ENCODE measurements at places on chromosomes 1 and 21.
A peak's percentile ranks its signal among the peaks of the same experiment; 100 is the strongest.

DNA sequence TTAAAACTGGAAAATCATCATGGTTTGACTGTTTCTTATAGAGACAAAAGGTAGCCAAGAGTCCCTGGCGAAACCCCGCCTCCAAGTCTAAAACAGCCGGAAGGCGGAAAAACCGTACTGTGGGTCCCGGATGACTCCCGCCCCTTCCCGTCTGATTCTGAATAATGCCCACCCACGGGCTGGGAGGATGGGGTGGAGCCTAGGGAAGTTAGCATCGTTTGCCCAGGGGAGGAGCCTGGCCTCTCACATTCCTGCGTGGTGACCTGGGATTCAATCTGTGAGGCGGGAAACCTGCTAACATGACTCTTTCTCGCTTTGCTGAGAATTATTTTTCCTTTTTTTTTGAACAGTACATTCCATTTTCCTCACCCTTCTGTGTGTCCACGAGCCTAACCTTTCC lies 124.9 kb downstream of the KCNK1 start:
- no peak for DNase-seq

GRCh38 chr1:97739596-97740103 lies 181.2 kb downstream of the DPYD start:
- no peak for DNase-seq

- DNase-seq, result no peak
These were observed 588 bp downstream of the FLVCR1 start for GRCh38 chr1:212858461-212859265.

DNA sequence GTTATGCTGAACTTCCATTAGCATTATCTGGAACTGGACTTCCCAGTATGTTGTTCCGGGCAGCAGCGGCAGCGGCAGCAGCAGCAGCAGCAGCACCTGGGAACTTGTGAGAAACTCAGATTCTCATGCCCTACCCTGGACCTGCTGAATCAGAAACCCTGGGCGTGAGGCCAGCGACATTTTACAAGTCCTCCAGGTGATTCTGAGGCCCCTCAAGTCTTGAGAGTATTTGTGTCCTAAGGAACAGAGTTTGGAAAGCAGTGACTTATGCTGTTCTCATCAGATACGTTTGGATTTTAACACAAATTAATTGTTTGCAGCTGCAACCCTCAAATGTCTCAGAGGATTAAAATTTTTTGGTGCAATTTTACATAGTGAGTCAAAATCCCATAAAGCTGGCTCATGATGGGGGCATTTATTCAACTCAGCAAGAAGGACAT lies 157.2 kb upstream of the KAZN start:
- no peak for DNase-seq

GRCh38 chr1:42966688-42967612 lies 8.3 kb upstream of the SLC2A1 start:
- DNase-seq, result peak; percentile 98

GRCh38 chr1:39043513-39043912 lies 17.4 kb downstream of the NDUFS5 start:
- DNase-seq, result no peak

- DNase-seq, result no peak
These were observed 57.9 kb downstream of the FMN2 start for GRCh38 chr1:240149484-240150094.

- DNase-seq, result no peak
These were observed 6.2 kb upstream of the RRP1 start for GRCh38 chr21:43783098-43783700.

DNA sequence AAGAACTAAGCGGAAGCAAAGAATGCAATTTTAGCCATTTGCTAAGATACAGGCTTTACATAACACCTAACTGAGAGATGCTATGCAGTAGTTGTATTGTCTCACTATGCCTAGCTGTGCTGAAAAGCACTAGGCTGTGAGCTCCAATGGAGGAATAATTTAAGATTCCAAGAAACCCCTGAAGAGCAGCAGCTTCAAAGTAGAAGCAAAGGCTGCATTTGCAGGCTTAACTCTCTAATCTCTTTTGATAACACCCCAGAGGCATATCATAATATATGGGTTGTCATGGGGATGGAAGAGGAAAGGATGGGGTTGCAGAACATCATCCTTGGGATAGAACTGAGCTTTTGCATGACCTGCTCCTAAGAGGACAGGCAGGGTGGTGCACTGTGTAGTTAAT lies 102.0 kb downstream of the ERG start:
- no peak for DNase-seq

- no peak for DNase-seq
These were observed 108.0 kb downstream of the SDCCAG8 start for GRCh38 chr1:243363832-243364231.

DNA sequence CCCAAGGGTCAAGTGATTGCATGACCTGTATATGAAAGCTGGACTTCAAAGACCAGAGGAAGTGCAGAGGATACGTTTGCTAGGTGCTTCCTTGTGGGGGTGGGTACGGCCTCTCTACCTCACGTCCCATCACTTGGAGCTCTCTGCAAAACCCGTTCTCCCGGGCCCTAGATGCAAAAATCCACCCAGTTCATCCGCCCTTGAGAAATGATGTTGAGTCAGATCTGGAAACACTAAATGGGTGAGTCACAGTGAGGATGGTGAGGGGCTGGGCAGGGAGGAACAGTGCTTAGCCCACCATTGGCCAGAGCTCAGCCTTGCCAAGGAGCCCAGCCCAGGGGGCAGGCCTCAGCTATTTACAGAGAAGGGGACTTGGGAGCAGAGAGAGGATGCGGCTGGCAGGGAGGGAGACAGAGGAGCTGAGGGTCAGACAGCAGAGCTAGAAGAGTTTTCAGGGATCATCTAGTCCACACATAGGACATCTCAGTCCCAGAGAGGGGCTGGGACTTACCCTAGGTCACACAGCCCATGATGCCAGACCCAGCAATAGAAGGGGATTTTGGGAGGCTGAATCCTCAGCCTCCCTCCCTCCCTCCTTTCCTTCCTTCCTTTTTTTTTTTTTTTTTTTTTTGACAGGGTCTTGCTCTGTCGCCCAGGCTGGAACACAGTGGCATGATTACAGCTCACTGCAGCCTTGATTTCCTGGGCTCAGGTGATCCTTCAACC lies 14.6 kb downstream of the ARHGEF10L start:
- no peak for DNase-seq

DNA sequence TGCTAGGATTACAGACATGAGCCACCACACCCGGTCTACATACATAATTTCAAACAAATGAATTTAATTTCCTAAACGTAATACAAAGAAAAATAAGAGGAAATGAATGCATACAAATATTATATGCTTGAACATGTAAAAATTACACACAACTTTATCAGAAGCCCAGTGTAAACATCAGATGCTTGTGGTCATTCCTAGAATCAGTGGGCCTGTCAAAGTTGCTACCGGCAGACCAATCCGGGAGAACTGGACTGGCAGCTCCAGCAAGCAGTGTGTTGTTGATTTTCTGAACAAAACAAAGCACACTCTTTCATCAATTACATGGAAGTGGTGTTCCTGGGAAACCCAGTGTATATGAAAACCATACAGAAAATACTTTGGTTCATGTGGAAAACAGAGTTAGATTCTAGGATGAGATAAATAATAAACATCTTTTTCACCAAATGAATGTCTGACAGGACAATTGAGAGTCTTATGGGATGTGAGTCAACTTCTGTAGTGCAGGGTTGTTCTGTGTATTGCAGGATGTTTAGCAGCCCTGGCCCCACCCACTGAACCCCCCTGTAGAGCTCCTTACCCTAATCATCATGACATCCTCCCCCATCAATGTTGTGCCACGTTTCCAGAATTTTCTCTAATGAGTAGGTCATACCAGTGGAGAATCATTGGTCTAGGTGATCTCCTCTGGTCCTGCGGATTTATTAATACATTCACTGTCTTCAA lies 33.8 kb downstream of the MFSD2A start:
- no peak for DNase-seq

- no peak for DNase-seq
These were observed 27.2 kb downstream of the SYT6 start for GRCh38 chr1:114126261-114127095.

- DNase-seq, result no peak
These were observed 8.1 kb downstream of the ARF1 start for GRCh38 chr1:228090613-228091081.

DNA sequence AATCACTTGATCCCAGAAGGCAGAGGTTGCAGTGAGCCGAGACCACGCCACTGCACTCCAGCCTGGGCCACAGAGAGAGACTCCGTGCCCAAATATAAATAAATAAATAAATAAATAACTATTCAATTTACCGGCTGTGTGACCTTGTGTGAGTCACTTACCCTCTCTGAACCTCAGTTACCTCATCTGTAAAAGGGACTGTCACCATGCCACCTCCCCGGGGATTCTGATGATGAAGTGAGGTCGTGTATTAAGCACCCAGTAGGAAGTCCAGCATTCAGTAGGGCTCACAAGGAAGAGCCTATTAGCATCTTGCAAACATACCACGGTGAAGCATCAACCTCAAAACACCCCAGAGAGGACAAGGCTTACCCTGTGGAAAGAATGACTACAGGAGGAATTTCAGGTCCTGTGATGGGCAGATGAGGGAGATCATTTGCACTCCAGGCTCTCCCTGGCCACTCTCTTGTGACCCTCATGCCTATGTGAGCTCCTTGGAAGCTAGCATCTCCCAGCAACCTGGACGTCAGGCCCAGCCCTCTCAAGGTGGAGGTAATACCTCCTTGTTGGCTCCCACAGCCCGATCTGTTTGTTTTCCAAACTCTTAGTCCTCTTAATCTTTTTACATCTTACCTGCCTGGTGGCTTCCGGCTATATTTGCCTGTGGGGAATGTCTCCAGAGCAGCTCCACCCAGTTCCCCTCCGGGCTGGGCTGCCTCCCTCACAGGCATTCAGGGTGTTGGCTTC lies 7.6 kb upstream of the C1QA start:
- DNase-seq, result no peak

GRCh38 chr1:108117945-108118902 lies 81.9 kb downstream of the SLC25A24 start:
- no peak for DNase-seq

- DNase-seq, result no peak
These were observed 27.7 kb downstream of the PPP1R12B start for GRCh38 chr1:202376247-202376646.

GRCh38 chr1:15051882-15052528 lies 101.5 kb upstream of the TMEM51 start:
- no peak for DNase-seq

- no peak for DNase-seq
These were observed 159.2 kb upstream of the C1orf174 start for GRCh38 chr1:4059270-4059669.

- DNase-seq, result no peak
These were observed 70.0 kb downstream of the CLCA4 start for GRCh38 chr1:86616871-86617270.

- peak; percentile 36 for DNase-seq
These were observed 1814.0 kb downstream of the PLA2G4A start for GRCh38 chr1:188642704-188643103.

GRCh38 chr1:228986093-228986904 lies 251.0 kb downstream of the RHOU start:
- no peak for DNase-seq
